Activated CD4-positive, alpha-beta T cell treated with anti-CD3 and anti-CD28 coated beads for 24 hours (primary cell): ENCODE measurements at places on chromosomes 3 and 15.
A peak's percentile ranks its signal among the peaks of the same experiment; 100 is the strongest.

- no peak for DNase-seq
These were observed 126.1 kb upstream of the ABHD17C start for GRCh38 chr15:80568876-80569605.

GRCh38 chr3:27714692-27715453 is 7.2 kb downstream of the EOMES start:
- DNase-seq, result no peak

- no peak for DNase-seq
These were observed at the start of gene CD80 for GRCh38 chr3:119559441-119559963. Gene CD80 (minus strand): TSS chr3:119559614. CDS start chr3:119557728, 1,886 bp downstream.

- no peak for DNase-seq
These were observed 341.7 kb upstream of the KCNMB2 start for GRCh38 chr3:178194539-178194938.

- no peak for DNase-seq
These were observed 2.6 kb downstream of the CYP19A1 start for GRCh38 chr15:51335538-51336410.

DNA sequence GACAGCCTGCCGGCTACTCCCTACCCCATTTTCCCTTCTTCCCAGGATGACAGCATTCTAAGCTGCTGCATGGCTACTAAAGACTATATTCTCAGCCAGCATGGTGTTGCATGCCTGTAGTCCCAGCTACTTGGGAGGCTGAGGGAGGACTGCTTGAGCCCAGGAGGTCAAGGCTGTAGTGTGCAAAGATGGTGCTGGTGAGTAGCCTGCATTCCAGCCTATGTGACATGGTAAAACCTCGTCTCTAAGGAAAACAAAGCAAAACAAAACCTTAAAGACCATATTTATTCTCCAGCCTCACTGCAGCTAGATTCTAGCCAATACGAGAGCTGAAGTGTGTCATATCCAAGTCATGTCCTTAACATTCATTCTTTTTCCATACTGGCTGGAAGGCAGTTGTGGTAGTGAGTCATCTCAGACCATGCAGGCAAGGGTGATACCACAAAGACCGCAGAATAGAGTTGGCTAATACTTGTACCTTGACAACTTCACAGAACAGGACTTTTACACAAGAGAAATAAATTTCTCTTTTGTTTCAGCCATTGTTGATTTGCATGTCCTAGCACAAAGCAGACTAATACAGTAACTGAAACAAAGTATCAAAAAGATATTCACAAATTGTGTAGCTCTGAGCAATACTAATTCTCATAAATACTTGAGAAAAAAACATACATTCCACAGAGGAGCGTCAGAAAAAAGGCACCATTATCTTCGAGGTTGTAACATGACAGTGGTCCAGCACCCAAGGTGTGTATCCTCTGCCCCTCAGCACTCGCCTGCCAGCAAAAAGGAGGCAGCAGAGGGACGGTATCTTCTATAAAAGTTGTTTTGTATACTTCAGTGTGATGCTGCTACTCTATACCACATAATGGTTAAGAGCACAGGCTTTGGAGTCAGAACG is 14.8 kb downstream of the PBRM1 start:
- DNase-seq, result no peak

- DNase-seq, result no peak
These were observed 3.2 kb upstream of the SIAH2 start for GRCh38 chr3:150765949-150766720.

- DNase-seq, result no peak
These were observed 365.2 kb upstream of the WNT5A start for GRCh38 chr3:55852326-55852725.

- no peak for DNase-seq
These were observed 6.3 kb upstream of the MUC20 start for GRCh38 chr3:195714380-195715011.

- DNase-seq, result no peak
These were observed 277.5 kb upstream of the AGTR1 start for GRCh38 chr3:148420242-148420641.

GRCh38 chr15:27017168-27017809 is 46.3 kb downstream of the GABRG3 start:
- peak; percentile 14 for DNase-seq

DNA sequence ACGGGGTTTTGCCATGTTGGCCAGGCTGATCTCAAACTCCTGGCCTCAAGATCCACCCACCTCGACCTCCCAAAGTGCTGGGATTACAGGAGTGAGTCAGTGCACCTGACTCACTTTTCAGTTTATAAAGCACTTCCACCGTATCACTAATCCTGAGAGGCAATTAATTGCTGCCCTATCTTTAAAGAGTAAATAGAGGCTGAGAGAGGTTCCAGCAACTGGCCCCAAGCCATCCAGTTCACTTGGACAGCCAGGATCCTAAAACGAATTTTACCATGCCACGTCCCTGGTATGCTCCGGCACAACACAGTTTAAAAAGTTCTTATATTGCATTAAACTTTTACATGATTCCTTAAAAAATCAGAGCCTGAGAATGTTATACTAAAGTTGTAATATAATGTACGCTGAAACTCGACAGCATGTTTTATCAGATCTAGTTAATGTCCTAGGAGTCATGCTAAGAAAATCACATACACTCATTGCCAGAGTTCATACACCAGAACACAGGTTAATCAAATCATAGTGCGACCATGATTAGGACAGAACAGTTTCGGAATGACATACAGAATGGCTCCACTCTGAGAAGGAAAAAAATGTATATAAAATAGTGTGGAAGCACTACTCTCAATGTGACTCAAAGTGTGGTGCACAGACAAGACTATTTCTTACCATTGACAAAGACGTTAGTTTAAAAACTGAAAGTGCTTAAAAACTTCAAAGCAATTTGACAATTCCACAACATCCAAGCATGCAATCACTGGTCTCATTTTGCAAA is 125.4 kb downstream of the ULK4 start:
- no peak for DNase-seq

DNA sequence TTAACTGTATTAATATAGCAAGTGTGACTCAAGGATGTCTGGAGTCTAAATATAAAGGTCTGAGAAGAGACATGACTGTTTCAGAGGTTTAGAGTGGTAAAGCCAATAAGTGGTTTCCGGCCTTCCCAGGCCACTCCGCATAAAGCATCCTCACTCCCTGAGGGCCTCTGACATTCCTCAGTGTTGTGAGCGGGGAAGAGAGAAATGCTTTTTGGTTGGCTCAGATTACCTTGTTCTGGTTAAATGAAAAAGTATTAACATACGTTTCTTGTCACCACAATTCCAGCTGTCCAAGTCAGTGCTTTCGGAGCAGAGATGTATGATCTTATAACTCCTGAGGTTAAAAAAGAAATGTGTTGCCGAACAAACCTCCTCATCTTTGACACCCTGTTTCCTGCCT is 103.8 kb downstream of the RBMS3 start:
- no peak for DNase-seq

DNA sequence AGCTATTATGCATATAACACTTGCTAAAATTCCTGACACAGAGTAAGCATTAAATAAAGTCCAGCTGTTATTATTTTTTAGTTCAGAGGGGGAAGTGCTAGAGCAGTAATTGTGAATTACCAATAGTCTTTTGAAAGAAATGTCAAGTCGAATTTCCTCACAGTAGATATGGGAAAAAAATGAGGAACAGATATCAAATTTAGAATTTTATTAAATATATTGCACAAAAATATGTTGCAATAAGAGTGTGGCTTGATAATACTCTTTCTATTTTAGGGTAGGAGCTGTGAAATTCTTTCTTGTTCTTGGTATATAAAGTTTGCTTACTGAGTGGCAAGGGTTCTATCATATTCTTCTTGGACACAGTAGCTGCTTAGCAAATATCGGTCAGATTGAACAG is 181.3 kb downstream of the NFKBIZ start:
- no peak for DNase-seq

DNA sequence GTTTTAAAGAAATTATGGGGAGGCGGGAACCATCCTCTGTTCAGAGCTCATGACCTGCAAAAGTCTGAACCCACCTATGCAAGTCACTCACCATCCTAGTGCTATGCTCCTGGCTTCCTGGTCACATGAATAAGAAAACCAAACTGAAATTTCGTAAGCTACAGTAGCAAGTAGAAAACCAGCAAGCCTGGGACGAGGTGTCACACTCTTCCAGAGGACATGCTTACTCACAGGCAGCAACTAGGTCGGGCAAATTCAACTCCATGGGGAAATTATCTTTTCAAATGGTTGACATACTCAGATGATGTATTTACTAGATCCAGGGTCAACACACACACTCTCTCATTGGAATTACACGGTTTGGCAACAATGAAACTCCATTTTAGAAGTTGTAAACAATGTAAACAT is 31.3 kb downstream of the LDHAL6B start:
- no peak for DNase-seq

DNA sequence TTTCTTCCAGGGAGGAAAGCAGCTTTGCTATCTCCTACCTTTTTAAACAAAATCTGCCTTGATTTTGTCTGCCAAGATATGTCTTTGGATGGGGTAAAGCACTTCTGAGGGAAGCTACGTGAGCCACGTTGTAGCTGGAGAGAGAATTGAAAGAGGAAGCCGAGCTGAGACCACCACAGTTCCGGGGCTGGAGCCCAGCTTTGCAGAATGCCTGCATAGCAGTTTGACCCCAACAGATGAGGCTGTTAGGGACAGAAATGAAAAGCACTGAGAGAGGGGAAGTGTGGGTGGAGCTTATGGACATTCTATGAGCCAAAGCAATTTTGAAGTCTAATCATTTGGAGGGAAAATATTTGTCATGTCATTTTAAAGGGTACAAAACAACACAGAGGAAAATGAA is 45.4 kb downstream of the LIPC start:
- no peak for DNase-seq

DNA sequence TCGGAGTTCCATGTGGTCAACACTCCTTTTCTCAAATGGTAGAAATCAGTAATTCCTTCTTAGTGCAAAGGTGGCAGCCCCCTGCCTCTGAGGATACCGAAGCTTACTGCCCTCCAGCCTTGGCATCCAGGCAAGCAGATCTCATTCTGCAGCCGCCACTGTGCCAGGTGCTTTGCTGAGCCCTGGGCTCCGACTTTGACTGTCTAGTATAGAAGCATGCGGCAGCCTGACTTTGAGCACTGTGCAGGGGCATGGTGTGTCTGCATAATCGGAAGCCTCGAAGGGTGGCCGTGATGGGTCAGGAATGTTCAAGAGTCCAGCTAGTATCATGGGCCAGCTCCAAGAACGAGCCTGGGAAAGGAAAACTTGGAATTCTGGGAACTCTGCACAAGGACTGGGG is 39.7 kb downstream of the ABTB1 start:
- no peak for DNase-seq

- no peak for DNase-seq
These were observed 51.8 kb downstream of the ADCY5 start for GRCh38 chr3:123397050-123397590.

- no peak for DNase-seq
These were observed 55.7 kb downstream of the PCCB start for GRCh38 chr3:136305879-136306278.

- DNase-seq, result no peak
These were observed 21.7 kb upstream of the PLXND1 start for GRCh38 chr3:129628169-129628522.

DNA sequence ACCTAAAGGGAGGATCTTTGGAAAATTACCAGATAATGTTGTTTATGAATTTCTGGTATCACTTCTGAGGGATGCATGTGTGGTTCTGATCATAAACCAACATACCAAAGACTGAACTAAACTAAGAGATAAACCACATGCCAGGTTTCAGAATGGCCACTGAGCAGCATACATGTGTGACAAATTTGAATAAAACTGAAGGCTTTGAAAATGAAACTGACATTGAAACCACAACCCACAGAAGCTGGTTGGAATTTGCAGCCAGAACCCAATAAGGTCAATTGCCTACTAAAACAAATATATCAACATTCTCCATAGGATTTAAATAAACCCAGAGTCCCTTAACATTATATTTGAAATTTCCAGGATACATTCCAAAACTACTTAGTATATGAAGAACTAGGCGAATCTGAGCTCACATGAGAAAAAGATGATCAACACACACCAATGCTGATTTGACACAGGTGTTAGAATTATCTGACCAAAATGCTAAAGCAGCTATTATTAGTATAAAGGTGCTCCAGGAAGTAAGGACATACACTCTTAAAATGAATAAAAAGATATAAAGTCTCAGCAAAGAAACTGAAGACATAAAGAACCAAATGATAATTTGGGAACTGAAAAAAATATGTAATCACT is 125.0 kb downstream of the ZNF280D start:
- DNase-seq, result no peak

DNA sequence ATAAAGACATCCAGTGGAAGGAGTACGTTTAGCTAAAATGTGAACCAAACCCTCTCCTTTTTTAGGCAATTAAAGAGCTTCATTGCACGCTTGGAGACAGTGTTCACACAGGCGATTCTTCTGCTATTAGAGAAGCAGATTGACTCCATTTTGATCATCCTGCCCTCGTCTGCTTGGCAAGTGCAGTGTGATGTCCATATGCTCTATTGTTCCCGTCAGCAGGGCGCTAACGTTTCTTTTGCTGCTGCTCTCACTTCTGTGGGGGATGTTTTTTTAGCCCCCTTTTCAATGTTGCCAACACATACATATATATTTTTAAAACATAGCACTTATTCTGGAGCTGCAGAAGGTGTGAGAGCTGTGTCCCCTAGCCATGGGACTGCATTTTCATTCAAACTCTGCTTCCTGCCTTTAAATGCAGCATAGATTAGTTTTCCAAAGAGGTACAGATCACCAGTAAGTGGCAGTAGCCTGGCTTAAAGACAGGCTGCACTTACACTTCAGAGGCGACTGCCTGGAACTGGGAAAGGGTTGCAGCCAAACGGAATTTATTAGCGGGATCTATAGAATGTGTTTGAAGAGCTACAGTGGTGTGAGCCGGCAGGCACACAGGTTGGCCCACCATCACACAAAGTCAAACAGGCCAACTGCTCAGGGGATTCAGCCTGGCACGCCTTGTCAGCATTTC is 292.6 kb upstream of the DPH6 start:
- no peak for DNase-seq

GRCh38 chr15:98753726-98754656 is 105.7 kb downstream of the IGF1R start:
- DNase-seq, result no peak

DNA sequence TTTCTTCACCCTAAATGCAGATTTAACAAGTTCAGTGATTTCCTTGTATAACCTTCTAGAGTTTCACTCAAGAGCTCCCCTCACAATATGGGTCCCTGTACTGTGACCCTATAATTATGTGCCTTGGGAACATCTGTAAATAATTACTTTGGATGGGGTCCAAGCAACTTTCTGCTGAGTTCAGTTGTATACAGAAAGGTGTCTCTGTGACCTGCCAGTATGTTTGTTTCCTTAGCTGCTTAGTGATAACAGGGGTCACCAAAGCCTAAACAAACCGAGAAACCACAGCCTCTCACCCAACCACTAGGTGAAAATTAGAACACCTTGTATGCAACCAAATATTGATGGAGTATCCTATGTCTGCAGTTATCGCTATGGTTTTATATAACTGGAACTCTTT is 29.8 kb upstream of the SLC25A36 start:
- no peak for DNase-seq

GRCh38 chr3:195769551-195769950 is 42.2 kb downstream of the MUC4 start:
- DNase-seq, result no peak

- DNase-seq, result no peak
These were observed 1183.6 kb downstream of the NSUN3 start for GRCh38 chr3:95246413-95246812.

GRCh38 chr3:33030246-33030645 is 66.7 kb downstream of the GLB1 start:
- no peak for DNase-seq

GRCh38 chr3:141915016-141915415 is 38.6 kb downstream of the ATP1B3 start:
- no peak for DNase-seq

GRCh38 chr15:65987100-65987499 is 117.8 kb downstream of the RAB11A start:
- no peak for DNase-seq
